ENCODE measurements at places on chromosomes 6 and 20. TPM values are rescaled to one million over a fixed set of nuclear protein-coding genes. Genes with fewer than 3 reads are reported as not detected.

GRCh38 chr6:106082735-106083398 lies 3.3 kb upstream of the PRDM1 start:
- no peak for DNase-seq

DNA sequence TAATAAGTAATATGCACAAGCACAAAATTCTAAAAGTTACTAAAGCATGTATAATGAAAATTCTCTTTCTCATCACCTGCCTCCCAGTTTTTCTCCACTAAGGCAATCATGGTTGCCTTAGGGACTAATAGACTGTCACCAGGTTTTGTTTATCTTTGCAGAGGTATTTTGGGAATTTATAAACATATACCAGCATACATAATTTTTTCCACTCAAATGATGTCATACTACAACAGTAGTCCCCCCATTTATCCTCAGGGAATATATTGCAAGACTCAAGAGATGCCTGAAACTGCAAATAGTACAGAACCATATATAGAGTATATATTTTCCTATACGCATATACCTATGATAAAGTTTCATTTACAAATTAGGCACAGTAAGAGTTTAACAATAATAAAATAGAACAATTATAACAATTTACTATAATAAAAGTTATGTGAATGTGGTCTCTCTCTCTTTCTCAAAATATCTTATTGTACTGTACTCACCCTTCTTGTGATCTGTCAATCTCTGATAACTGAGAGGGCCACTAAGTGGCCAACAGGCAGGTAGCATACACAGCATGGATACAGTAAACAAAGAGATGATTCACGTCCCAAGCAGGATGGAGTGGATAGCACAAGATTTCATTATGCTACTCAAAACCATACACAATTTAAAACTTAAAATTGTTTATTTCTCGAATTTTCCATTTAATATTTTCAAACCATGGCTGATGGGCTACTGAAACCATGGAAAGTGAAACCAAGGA lies 19.7 kb downstream of the RBL1 start:
- DNase-seq: no peak

- no peak for DNase-seq
Measured at GRCh38 chr6:128275030-128275429, 245.4 kb downstream of the PTPRK start.

- DNase-seq: no peak
Measured at GRCh38 chr20:21623781-21624094, 81.7 kb upstream of the PAX1 start.

The SLCO4A1 gene
- total RNA-seq: 15.0 TPM

GRCh38 chr20:5033566-5033965 lies 32.3 kb upstream of the SLC23A2 start:
- DNase-seq: no peak
